Caudate nucleus (tissue), 63 donors: ENCODE measurements at places on chromosomes 6 and 20.
A peak's percentile ranks its signal among the peaks of the same experiment; 100 is the strongest.

DNA sequence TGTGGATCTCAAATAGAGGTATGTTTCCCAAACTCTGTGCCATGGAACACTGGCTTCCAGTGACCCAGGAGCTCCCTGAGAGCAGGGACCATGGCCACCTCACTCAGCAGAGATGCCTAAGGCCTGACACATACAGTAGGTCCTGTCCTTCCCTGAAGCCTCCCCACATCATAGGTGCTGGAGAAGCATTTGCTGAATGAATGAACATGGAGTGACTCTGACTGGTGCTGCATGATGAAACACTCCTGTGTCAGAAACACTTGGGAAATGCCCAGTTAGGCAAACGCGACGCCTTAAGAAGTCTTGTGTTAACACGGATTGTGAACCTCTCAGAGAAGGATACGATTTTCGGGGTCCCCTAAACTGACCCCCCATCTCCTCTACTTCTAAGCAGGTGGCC is 14.3 kb downstream of the SLA2 start:
- no peak for DNase-seq

DNA sequence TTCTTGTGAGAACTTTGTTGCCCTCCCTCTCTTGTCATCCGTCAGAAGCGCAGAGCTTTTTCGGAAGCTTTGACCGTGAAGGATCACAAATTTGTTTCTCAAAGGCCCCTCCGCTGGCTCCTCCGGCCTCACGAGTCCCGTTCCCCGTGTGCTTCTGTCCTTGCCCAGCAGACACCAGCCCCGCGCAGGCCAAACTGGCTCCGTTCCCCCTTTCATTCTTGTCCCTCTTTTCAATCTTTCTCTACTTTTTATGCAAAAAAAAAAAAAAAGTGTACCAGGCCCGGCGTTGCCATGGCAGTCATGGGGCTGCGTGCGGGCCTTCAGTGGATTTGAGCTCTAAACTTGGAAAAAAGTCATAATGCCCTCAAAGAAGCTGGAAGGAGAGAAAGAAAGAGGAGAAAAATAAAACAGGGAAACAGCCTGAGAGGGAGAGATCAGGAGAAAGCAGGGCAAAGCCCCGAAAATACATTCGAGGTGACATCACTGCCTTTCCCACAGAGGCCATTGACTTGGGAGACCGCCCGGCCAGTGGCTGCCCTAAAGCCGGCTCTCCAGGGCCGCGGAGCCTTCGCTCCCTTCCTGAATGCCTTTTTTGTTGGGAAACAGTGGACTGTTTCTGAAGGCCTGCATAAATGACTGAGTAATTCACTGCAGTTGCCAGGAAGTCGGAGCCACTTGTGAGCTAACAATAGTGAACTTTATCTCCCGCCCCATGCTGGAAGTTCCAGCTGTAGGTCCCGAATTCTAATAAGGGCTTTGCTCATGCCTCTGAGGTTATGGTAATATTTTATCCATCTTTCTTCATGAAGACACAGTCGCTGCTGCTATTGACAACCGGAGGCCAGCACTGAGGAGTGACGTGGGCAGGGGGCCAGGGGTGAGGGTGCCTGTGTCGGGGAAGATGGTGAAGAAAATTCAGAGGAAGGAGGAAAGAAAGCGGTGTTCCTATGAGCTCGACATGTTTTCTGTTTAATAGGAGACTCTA is 670.9 kb downstream of the QKI start:
- DNase-seq = peak; percentile 96

GRCh38 chr6:34697544-34697836 is 923 bp upstream of the ILRUN start:
- no peak for DNase-seq

- no peak for DNase-seq
Observed at GRCh38 chr20:10217721-10218410, 764 bp upstream of the SNAP25 start.

- no peak for DNase-seq
Observed at GRCh38 chr6:35018746-35019145, 122.4 kb downstream of the TCP11 start.

GRCh38 chr6:33191383-33192104 is 723 bp downstream of the COL11A2 start:
- DNase-seq = no peak

- peak; percentile 67 for DNase-seq
Observed at GRCh38 chr6:165884813-165885765, 222.0 kb upstream of the PDE10A start.

- no peak for DNase-seq
Observed at GRCh38 chr6:40328386-40328985, 258.7 kb downstream of the LRFN2 start.

- peak; percentile 99 for DNase-seq
Observed at GRCh38 chr20:309841-310644, 12.7 kb downstream of the ZCCHC3 start.

GRCh38 chr20:52083627-52084232 is 107.8 kb downstream of the ZFP64 start:
- peak; percentile 77 for DNase-seq
